ENCODE measurements at places on chromosomes 13 and 19.

DNA sequence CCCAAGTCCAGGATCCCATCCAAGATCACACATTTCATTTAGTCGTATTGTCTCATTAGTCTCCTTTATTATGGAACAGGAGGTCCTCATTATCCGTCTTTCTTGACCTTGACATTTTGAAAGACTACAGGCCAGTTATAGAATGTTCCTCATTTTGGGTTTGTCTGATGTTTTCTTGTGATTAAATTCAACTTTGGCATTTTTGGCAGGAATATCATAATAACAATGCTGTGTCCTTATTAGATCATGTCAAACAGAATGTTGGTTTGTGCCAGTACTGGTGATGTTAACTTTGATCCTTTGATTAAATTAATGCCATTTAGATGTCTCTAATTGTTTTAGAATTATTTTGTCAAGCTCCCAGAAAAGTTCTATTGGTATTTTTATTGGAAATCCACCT lies 106.5 kb upstream of the FRY start:
- no peak for DNase-seq

- DNase-seq = peak; percentile 58
These were observed at the start of gene TMC4 for GRCh38 chr19:54172471-54173358. TSS of gene TMC4 (minus strand) at chr19:54173160. CDS start at chr19:54173117, 43 bp downstream.

GRCh38 chr13:100842136-100842535 lies 167.5 kb upstream of the TMTC4 start:
- DNase-seq = no peak

GRCh38 chr19:39474139-39474620 lies 6.5 kb upstream of the TIMM50 start:
- peak; percentile 26 for DNase-seq

DNA sequence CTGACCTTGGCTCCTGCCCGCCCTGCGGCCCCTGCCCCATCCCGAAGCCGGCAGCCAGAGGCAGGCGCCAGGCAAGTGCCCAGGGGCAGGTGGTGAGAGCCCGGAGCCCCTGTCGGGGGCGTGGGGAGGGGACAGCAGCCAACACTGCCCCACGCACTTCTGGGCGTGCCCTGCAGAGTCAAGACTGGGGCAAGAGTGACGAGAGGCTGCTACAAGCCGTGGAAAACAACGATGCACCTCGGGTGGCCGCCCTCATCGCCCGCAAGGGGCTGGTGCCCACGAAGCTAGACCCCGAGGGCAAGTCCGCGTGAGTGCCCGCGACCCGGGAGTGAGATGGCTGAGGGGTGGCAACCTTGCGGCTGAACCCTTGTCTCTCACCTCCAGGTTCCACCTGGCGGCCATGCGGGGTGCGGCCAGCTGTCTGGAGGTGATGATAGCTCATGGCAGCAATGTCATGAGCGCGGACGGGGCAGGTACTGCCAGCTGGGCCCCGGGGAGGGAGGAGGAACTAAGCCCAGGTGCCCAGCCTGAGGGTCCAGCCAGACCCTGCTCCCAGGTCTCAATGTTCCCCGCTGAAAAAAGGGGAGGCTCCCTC lies 17.3 kb downstream of the ANKRD24 start:
- DNase-seq = no peak

GRCh38 chr13:31377946-31378345 lies 178.2 kb downstream of the B3GLCT start:
- no peak for DNase-seq

DNA sequence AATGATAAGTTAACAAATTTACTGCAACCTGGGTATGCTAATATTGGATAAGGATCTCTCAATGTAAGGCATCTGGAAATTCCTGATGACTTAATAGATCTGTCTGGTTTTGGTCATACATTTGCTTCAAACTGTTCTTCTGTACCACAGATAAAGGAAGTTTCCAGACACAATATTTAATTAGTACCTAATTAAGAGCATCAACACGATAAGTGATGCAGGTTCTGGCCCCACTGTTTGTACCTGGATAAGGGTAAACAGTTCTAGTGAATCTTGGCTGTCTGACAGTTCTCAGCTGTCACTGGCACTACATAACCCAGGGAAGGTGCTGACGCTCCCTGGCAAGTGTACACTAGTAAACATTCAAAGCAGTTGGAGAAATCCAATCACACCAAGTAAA lies 165.6 kb downstream of the MZT1 start:
- no peak for DNase-seq

DNA sequence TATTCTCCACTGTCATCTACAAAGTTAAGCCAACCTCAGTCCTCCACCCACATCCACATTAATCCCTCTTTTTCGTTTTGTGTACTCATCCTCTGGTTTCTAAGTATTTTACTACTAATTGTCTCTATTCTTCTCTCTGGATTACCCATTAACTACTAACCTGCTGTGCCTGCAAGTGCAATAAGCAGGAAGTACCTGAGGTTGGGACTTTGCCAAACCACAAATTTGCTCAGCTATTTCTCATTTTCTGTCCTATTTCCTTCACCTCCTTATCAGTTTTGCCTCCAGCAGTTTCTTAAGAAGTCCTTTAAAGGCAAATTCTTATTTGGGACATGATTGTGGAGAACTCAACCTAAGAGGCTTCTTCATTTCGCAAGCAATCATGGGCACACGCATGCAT lies 1708.9 kb downstream of the SLITRK5 start:
- no peak for DNase-seq

GRCh38 chr13:113813749-113814434 lies 50.0 kb downstream of the GAS6 start:
- no peak for DNase-seq

DNA sequence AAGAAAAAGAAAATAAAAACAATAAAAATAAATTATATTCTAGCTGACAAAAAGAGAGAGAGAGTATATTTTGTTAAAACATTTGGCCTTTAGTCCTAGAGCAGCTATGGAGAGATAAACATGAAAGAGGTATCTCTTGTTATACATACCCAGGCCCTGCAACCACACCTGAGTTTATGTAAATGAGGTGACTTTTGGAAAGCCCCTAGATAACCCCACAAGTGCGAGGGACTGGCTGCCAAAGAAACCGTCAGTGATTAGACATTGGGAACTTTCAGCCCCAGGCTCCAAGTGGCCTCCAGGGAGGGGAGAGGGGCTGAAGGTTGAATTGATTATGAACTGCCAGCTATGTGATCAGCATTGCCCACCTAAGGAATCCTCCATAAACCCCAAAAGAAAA lies 2.1 kb upstream of the NLRP7 start:
- no peak for DNase-seq

- no peak for DNase-seq
These were observed 24.2 kb downstream of the PPP1R37 start for GRCh38 chr19:45117167-45117594.

DNA sequence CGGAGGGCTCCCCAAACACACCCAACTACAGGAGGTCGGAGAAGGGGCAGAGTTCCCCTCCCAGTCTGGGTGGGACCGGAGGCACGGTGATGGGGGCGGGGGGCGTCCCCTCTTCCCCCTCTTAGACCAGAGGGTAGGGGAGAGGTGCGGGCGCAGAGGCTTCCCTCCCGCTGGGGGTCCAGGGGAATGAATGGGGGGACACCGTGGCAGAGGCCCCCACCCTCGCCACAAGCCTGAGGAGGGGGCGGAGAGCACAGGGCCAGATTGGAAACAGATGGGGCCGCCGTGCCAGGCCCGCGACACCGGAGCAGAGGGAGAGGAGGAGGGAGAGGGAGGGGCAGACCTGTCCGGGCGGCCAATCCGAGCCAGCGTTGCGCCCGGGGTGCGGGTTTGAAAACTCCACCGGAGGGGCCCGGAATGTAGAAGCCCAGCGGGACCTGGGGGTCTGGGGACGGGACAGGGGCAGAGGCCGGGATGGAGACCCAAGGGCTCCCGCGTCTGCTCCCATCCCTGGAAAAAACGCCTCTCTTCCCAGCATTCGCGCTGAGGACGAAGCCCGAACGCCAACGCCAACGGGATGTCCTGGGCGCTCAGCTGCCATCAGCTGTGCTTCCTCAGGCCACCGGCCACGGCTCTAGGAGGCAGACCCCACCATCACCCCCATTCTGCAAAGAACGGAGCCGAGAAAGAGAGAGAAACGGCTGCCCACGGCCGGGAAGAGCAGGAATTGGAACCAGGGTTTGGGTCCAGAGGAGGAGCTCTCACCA lies 46.8 kb downstream of the PTPRS start:
- no peak for DNase-seq

- DNase-seq = peak; percentile 72
These were observed 15.0 kb upstream of the EMC10 start for GRCh38 chr19:50461066-50461875.

GRCh38 chr19:51181377-51181912 lies 39.3 kb downstream of the SIGLEC7 start:
- no peak for DNase-seq

- no peak for DNase-seq
These were observed 511.8 kb downstream of the KLF12 start for GRCh38 chr13:73622381-73622780.

GRCh38 chr13:68708336-68708908 lies 1399.2 kb upstream of the ATXN8OS start:
- DNase-seq = no peak

GRCh38 chr19:44212866-44213346 lies 574 bp downstream of the ZNF227 start:
- no peak for DNase-seq

DNA sequence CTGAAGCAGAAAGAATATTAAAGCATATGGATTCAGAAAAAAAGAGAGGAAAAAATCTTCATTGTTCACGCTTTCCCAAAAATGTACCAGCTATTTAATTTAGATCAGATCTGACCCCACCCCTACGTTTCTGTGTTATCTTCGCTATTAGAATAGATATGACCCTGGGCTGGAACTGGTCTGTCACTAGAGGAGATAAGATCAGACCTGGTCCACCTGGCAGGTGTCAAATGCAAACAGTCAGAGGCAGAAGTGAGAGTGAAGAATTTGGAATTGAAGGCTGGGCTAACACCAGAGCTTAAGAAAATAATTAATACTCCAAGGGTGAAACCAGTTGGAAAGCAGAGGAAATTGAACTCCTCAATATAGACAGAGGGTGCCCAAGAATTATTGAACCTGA lies 30.0 kb upstream of the MBNL2 start:
- no peak for DNase-seq

DNA sequence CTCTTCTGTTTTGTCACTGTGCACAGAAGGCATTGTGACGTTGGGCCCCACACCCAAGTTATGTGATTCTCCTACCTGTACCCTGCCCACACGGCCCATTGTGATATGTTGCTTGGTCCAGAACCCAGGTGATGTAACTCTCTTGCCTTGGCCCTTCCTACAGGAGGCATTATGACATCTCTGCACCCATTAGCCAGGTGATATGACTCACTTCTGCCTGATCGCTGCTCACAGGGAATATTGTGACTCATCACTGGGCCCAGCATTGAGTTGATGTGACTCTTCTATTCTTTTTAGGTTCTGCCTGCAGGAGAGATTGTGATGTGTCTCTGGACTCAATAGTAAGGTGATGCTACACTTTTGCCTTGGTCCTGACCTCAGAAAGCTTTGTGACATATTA lies 65.4 kb upstream of the ZNF91 start:
- DNase-seq = no peak

DNA sequence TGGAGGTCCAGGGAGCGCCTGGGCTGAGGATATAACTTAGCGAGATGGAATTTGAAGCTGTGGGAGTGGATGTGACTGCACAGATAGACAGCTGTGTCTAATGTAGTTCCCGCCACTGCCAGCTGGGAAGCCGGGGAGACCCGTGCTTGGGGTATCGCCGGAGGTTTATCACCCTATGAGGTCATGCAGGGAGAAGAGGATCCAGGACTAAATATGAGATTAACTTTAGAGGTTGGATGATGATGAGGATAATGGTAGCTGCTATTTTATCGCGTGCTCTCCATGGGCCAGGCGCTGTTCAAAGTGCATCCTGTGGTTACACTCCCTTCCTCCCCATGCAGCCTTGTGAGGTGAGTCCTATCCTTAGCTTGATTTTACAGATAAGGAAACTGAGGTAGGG lies 19.9 kb downstream of the SSC5D start:
- no peak for DNase-seq

- no peak for DNase-seq
These were observed 78.9 kb downstream of the FLT1 start for GRCh38 chr13:28415994-28416421.

DNA sequence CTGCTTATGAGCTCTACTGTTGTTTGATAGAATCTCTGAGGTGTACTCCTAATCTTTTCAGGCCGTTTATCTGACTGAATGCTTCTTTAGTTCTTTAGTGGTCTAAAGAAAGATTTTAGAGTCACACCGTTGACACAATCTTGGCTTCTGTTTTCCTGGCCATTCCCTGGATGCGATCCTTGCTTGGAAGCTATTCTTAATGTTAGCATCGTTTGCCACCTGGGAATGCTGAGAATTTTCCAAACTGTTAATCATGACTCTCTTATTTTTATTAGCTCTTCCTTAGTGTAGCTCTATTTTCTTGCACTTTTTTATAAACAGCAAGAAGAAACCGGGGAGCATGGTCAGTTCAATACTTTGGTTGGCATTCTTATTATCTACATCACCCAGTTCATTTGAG lies 281.0 kb upstream of the PCDH20 start:
- no peak for DNase-seq

GRCh38 chr19:7788178-7788932 lies 25.3 kb downstream of the CLEC4M start:
- DNase-seq = no peak

- DNase-seq = no peak
These were observed 12.4 kb upstream of the ZNF486 start for GRCh38 chr19:20154636-20155035.

- no peak for DNase-seq
These were observed 1331.7 kb upstream of the MIR17HG start for GRCh38 chr13:90015565-90016507.
